ENCODE measurements at places on chromosomes 4 and X. TPM values are rescaled to one million over a fixed set of nuclear protein-coding genes. Genes with fewer than 3 reads are reported as not detected.

The WDR17 gene
- 4.3 TPM for total RNA-seq

The UCHL1 gene
- total RNA-seq, result 31.6 TPM

The MAGEB17 gene
- not detected for total RNA-seq

The SHISA3 gene
- 2.9 TPM for total RNA-seq

GRCh38 chrX:2552621-2553201 is 51.9 kb upstream of the DHRSX start:
- H3K4me1 ChIP-seq, result no peaks in the 10 kb centered on the region
- no peaks in the 10 kb centered on the region for H3K27me3 ChIP-seq
- H3K27ac ChIP-seq, result no peak overlapping the region

The ETDA gene
- not detected for total RNA-seq

The FGD1 gene
- 6.4 TPM for total RNA-seq

DNA sequence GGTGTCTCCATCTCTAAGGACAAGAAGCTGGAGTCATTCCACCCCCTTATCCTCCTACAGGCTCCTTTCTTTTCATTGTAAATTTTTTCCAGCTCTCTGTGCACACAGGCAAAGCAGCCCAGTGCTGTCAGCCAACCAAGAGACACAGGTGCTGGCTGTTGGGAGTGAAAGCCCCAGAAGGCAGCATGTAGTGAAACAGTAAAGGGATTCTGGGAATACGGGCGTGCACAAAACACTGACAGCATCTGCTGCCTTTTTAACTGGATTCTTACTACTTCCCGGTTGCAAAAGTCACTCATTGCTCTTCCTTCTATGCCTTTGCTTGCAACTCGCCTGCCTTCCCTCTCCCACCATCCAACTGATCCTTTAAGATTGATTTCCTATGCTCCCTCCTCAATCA is 208.6 kb upstream of the PRPS2 start:
- no peaks in the 10 kb centered on the region for H3K36me3 ChIP-seq
- H3K27me3 ChIP-seq, result no peaks in the 10 kb centered on the region
- H3K4me3 ChIP-seq, result no peak overlapping the region
- no peak for DNase-seq
- H3K27ac ChIP-seq, result no peak overlapping the region

The DMRTC1 gene
- 0.20 TPM for total RNA-seq

The GSX2 gene
- total RNA-seq, result not detected

The CEP135 gene
- total RNA-seq, result 10.4 TPM

- peaks cover 2% of the 10 kb centered on the region for H3K36me3 ChIP-seq
- no peak for DNase-seq
- H3K27me3 ChIP-seq, result no peaks in the 10 kb centered on the region
- H3K4me1 ChIP-seq, result peaks cover 18% of the 10 kb centered on the region
These were observed 890 bp downstream of the DCAF16 start for GRCh38 chr4:17809667-17810066.

DNA sequence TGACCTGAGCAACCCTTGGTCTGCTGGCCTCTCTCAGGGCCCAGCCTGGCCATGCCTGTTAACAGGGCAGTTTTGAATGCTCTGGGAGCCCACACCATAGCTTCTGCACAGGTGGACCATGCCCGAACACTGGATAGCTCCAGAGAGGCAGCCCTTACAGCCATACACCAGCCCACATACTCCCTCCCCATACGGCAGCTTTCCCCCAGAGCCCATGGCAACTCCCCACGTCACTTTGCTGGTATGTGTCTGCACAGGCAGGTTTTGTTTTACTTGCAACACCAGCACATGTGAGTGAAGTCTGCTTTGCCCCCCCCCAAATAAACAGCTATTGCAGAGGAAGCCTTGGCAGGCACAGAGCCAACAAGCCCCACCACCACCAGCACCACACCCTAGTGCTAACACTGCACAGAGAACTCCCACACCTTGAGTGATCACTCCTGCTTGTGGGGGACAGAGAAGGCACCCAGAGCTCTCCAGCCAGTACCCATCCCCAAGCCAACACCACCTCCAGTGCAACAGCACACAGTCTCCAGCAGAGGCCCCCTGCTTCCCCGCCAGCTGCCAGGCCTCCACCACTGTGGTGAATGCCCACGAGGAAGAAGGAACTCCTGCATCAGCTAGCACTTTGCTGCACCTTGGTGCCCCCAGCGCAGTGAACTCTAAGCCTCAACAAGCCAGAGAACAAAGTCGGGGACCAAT is 87.3 kb downstream of the STPG2 start:
- no peaks in the 10 kb centered on the region for H3K4me1 ChIP-seq
- no peak overlapping the region for H3K4me3 ChIP-seq
- H3K27me3 ChIP-seq, result no peaks in the 10 kb centered on the region
- no peak for DNase-seq
- no peaks in the 10 kb centered on the region for H3K36me3 ChIP-seq
- no peak overlapping the region for H3K27ac ChIP-seq

- DNase-seq, result no peak
- no peak overlapping the region for H3K4me3 ChIP-seq
- no peaks in the 10 kb centered on the region for H3K27me3 ChIP-seq
- H3K4me1 ChIP-seq, result no peaks in the 10 kb centered on the region
- H3K27ac ChIP-seq, result no peak overlapping the region
These were observed 29.8 kb upstream of the SH3D19 start for GRCh38 chr4:151355155-151355554.

- H3K27ac ChIP-seq, result no peak overlapping the region
- H3K27me3 ChIP-seq, result no peaks in the 10 kb centered on the region
- peaks cover 63% of the 10 kb centered on the region for H3K4me1 ChIP-seq
These were observed 6.2 kb downstream of the CTBP1 start for GRCh38 chr4:1242506-1243450.

The CXorf65 gene
- not detected for total RNA-seq

- H3K27ac ChIP-seq, result no peak overlapping the region
- H3K36me3 ChIP-seq, result peaks cover 4% of the 10 kb centered on the region
- no peaks in the 10 kb centered on the region for H3K27me3 ChIP-seq
- no peak overlapping the region for H3K4me3 ChIP-seq
These were observed 93.8 kb downstream of the SLC10A6 start for GRCh38 chr4:86755388-86755787.

DNA sequence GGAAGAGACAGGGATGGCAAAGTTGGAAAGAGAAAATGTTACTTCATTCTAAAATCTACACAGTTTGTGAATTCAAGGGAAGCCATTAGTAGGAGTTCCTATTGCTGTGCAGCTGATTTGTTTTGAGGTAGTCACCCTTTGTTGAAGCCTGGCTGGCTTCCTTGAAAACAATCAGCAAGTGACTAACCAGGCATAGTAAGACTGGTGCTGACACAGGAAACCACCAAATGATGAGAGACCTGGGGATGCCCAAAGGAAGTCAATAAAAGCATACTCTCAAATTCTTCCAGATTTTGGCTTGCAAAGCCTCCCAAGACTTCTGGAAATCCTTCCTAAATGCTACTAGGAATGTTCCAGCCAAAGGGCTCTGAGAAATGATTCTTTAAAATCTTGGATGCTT is 23.9 kb upstream of the PRDM8 start:
- no peaks in the 10 kb centered on the region for H3K27me3 ChIP-seq
- no peak overlapping the region for H3K27ac ChIP-seq
- H3K4me3 ChIP-seq, result no peak overlapping the region
- no peak for DNase-seq
- H3K4me1 ChIP-seq, result no peaks in the 10 kb centered on the region
- H3K36me3 ChIP-seq, result no peaks in the 10 kb centered on the region

- DNase-seq, result no peak
- no peak overlapping the region for H3K27ac ChIP-seq
- no peaks in the 10 kb centered on the region for H3K27me3 ChIP-seq
- no peaks in the 10 kb centered on the region for H3K4me1 ChIP-seq
- no peaks in the 10 kb centered on the region for H3K36me3 ChIP-seq
These were observed 42.2 kb upstream of the HPGD start for GRCh38 chr4:174564529-174564928.

DNA sequence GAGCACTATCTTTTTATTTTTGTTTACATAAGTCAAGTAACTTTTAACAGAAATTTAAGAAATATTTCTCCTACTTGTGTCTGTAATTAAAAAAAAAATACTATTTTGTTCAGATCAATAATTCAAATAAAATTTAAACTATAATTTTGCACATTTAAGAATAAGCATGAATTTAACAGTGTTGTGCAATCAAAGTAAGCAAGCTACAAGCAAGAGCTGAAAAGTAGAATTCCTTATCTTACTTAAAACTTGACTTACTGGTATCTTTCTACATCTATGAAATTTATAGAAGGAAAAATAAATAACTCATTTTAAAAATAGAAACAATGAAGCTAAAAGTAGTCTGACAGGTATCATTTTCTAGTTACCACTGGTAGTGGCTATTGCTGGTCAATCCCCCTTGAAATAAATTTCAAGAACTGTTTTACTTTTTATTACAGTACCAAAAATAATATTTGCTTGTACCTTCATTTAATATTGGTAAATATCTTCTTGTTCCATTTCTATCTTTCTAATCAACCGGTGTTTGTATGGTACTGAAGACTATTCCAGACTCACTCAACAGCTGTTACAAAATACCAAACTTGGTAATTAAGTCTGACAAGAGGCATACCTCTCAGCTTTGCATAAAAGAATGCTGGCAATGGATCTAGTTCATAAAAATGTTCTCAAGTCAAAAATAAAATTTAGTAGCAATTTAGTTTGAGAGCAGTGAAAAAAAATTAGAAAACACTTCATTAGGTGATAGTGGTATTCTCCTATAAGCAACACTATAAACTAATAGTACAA is 62.2 kb downstream of the NOCT start:
- peaks cover 22% of the 10 kb centered on the region for H3K4me1 ChIP-seq
- no peak for DNase-seq
- H3K36me3 ChIP-seq, result no peaks in the 10 kb centered on the region
- no peak overlapping the region for H3K27ac ChIP-seq
- no peaks in the 10 kb centered on the region for H3K27me3 ChIP-seq
- H3K4me3 ChIP-seq, result no peak overlapping the region

DNA sequence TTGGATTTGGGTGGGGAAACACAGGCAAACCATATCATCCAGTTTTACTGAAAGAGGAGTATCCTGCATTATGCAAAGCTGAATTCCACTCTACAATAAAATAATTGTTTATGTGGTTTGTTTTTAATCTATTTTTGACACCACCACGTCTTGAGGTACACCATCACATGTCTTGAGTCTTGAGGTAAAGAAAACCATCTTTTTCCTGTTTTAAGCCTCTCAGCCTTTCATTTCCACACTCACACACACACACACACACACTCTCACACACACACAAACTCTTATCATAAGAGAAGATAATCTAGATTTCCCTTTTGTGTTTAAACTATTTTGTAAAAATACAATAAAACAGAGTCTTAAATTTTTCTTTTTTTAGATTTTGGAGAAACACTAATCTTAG is 32.0 kb downstream of the SPIN3 start:
- DNase-seq, result no peak
- no peaks in the 10 kb centered on the region for H3K36me3 ChIP-seq
- no peak overlapping the region for H3K4me3 ChIP-seq
- H3K27ac ChIP-seq, result no peak overlapping the region

DNA sequence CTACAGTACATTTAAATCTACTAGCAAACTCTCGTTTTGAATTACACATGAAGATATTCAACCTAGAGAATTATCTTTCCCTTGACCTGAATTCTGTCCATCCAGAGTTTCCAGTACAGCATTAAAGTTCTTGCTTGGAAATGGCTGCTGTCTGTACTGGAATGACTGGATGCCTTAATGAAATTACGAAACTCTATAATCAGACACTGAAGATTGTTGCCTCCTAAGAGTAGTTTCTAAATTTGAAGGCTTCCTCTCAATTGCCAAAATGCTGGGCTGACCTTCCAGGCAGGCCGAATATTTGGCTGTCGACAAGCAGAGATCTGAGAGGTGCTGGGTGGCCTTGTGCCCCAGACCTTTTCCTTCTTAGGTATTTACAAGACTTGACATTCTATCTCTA is 215.1 kb upstream of the GPC4 start:
- no peaks in the 10 kb centered on the region for H3K27me3 ChIP-seq
- DNase-seq, result no peak
- H3K4me3 ChIP-seq, result no peak overlapping the region
- no peaks in the 10 kb centered on the region for H3K36me3 ChIP-seq

- no peak for DNase-seq
- no peaks in the 10 kb centered on the region for H3K4me1 ChIP-seq
- no peak overlapping the region for H3K4me3 ChIP-seq
- no peaks in the 10 kb centered on the region for H3K36me3 ChIP-seq
These were observed 18.4 kb upstream of the MGST2 start for GRCh38 chr4:139647184-139647583.

The CSAG2 gene
- total RNA-seq, result not detected

The GSTCD gene
- total RNA-seq, result 10.8 TPM

The MRFAP1L1 gene
- total RNA-seq, result 43.3 TPM
